ENCODE measurements at places on chromosomes 3 and 15.

DNA sequence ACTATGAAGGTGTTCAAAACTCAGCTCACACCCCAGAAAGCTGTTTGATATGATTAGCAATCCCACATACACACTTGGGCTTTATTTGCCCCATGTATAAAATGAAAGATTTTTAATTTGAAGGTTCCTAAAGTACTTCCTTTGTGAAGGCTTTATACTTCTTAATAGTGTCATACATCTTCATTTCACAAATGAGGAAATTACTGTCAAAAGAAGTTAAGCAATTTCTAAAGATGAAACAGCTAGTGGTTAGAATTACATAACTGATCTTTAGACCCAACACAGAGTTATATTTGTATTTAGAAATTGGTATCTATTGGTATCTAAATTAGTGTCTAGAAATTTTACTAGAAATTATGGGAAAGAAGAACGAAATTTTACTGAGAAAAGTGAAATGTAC, 7.1 kb downstream of the CD200R1 start:
- DNase-seq, result no peak

- DNase-seq, result no peak
These were observed 117.8 kb upstream of the IQSEC1 start for GRCh38 chr3:13191016-13191415.

- DNase-seq, result no peak
These were observed 25.0 kb upstream of the PLA2G4D start for GRCh38 chr15:42119446-42119760.

GRCh38 chr3:185489462-185489861, 9.4 kb downstream of the TMEM41A start:
- no peak for DNase-seq

- DNase-seq, result no peak
These were observed 6.2 kb downstream of the RPL32 start for GRCh38 chr3:12835052-12835665.

- DNase-seq, result peak; percentile 14
These were observed 4.6 kb upstream of the CX3CR1 start for GRCh38 chr3:39284457-39284881.

- no peak for DNase-seq
These were observed 25.9 kb upstream of the TNFSF10 start for GRCh38 chr3:172549144-172549543.

GRCh38 chr3:39273119-39273518, 6.7 kb downstream of the CX3CR1 start:
- no peak for DNase-seq
